ENCODE measurements at places on chromosomes 16 and 17.

- DNase-seq = no peak
Observed at GRCh38 chr17:49914664-49915063, 54.3 kb upstream of the DLX4 start.

DNA sequence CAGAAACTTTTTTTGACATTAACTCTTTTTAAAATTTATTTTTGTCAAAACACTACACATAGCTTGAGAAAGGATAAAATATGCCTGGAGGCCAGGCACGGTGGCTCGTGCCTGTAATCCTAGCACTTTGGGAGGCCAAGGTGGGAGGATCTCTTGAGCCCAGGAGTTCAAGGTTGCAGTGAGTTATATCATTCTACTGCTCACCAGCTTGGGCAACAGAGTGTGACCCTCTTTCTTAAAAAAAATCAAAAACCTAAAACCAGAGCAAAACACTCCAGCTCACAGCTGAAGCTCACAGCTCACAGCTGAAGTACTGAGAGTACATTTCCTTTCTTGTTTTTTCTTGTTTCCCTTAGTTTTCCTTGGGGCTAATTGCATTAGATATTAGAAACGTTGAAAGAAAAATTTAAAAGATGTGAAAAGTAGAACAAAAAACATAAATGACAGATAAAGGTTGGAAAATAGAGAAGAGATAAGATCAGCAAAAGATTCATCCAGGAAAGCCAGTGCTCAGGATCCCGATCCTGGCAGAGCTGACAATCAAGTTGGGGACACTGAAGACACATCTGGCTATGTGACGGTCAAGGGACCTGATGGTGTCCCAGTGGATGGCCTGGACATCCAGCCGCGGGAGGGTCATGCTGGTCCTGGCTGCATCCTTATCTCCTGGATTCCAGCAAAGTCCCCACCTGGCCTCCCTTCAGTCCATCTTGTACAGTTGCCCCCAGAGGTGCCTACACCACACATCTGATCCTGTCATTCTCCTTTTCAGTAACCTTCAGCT, 9.8 kb downstream of the CHST6 start:
- DNase-seq = no peak

- DNase-seq = no peak
Observed at GRCh38 chr17:18144855-18145254, 36.3 kb downstream of the MYO15A start.

- no peak for DNase-seq
Observed at GRCh38 chr17:50976951-50977472, 110.9 kb upstream of the TOB1 start.
